ENCODE measurements at places on chromosomes 13 and 19. TPM values are rescaled to one million over a fixed set of nuclear protein-coding genes. Genes with fewer than 3 reads are reported as not detected.

Gene CCDC61
- 9.6 TPM for total RNA-seq

Gene NLRP9
- total RNA-seq, result not detected

Gene TUBB4A
- total RNA-seq, result not detected

Gene RELB
- total RNA-seq, result 6.8 TPM

Gene PTPRS
- total RNA-seq, result 253 TPM

Gene STOML3
- not detected for total RNA-seq

Gene VSTM2B
- not detected for total RNA-seq

Gene ZNF610
- total RNA-seq, result 4.1 TPM

Gene ZNF264
- total RNA-seq, result 31.3 TPM

Gene EHD2
- 398 TPM for total RNA-seq

Gene HCN2
- 2.7 TPM for total RNA-seq

Gene CBARP
- total RNA-seq, result 1.4 TPM

Gene GPR183
- total RNA-seq, result not detected

Gene WDR88
- total RNA-seq, result not detected

Gene PTGIR
- 8.2 TPM for total RNA-seq

Gene MAMSTR
- total RNA-seq, result 0.62 TPM

Gene TBXA2R
- 0.94 TPM for total RNA-seq

Gene ZNF865
- 6.8 TPM for total RNA-seq

Gene PIH1D1
- total RNA-seq, result 53.4 TPM

Gene FAM216B
- total RNA-seq, result not detected

Gene FGF22
- total RNA-seq, result not detected

Gene KLK15
- total RNA-seq, result not detected

Gene F10
- 4.4 TPM for total RNA-seq

Gene OR10H1
- total RNA-seq, result not detected

Gene TLE5
- 243 TPM for total RNA-seq

Gene IFNL1
- total RNA-seq, result not detected

Gene ZNF729
- total RNA-seq, result not detected

Gene TSSK6
- 0.69 TPM for total RNA-seq

Gene ZNF554
- 2.6 TPM for total RNA-seq

Gene RFPL4AL1
- not detected for total RNA-seq

Gene ZNF430
- total RNA-seq, result 7.1 TPM

Gene PABPC3
- total RNA-seq, result not detected

Gene FXYD3
- total RNA-seq, result not detected

Gene C3
- total RNA-seq, result 1,917 TPM

Gene KASH5
- total RNA-seq, result not detected

Gene PRKCG
- total RNA-seq, result not detected

Gene ZNF256
- 4.1 TPM for total RNA-seq

Gene MTUS2
- not detected for total RNA-seq

Gene PSG7
- not detected for total RNA-seq

Gene DPF1
- total RNA-seq, result not detected

Gene PRKACA
- 82.4 TPM for total RNA-seq

Gene NXNL1
- total RNA-seq, result not detected

Gene SIGLEC5
- not detected for total RNA-seq

Gene CADM4
- 1.2 TPM for total RNA-seq

Gene SHISA7
- total RNA-seq, result not detected

Gene F2RL3
- total RNA-seq, result 0.88 TPM

Gene EPS8L1
- 0.34 TPM for total RNA-seq

Gene MED4
- 28.2 TPM for total RNA-seq

Gene MADCAM1
- not detected for total RNA-seq

Gene RDH8
- not detected for total RNA-seq

Gene ZNF700
- 3.8 TPM for total RNA-seq

Gene IGLON5
- 0.44 TPM for total RNA-seq

Gene CARS2
- total RNA-seq, result 25.7 TPM

Gene ANGPTL8
- not detected for total RNA-seq
